ENCODE measurements at places on chromosomes 3 and 15.

- DNase-seq, result no peak
Measured at GRCh38 chr3:106338582-106339214, 469.9 kb upstream of the CBLB start.

GRCh38 chr3:73669260-73669659 is 44.5 kb upstream of the PDZRN3 start:
- no peak for DNase-seq

DNA sequence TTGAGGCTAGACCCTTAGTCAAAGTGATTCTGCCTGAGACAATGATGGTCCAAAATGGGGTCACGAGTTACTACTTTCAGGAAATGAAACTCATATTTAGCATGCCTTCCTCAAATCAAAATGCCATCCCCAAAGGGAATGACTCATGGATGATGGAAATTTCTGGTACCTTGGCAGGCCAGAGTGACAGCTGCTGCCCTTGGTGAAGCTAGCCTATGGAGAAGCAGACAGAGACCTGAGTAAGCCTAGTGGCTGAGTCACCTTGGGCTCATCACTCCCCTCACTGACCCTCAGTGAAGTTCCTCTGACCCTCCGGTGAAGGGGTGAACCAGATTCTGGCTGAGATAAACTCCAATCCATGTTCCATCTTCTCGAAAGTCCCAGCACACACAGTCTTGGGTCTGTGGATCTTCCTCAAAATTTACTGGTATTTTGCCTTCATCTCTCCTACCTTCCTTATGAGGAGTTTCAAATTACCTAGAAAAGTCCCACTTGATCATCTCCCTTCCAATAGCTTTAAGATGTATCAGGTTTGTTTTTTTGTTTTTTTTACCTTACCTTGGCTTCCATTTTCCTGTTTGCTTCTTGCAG is 54.5 kb upstream of the ABHD17C start:
- DNase-seq, result no peak

DNA sequence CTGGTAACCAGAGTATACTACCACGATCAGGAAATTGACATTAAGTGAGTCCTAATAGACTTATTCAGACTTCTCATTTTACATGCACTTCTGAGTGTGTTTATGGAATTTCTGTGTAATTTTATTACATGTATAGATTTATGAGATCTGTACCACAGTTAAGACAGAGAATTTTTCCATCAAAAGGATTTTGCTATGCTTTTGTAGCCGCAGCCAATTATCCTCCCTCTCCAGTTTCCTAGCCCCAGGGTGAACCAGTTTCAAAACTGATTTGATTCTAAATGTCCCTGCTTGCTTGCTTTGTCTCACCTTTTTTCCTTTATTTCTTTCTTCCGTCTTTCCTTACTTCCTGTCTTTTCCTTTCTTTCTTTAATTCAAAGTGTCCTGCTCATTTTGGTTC is 661.2 kb upstream of the BCHE start:
- no peak for DNase-seq

- no peak for DNase-seq
Measured at GRCh38 chr3:138127636-138128365, 4.4 kb downstream of the A4GNT start.

DNA sequence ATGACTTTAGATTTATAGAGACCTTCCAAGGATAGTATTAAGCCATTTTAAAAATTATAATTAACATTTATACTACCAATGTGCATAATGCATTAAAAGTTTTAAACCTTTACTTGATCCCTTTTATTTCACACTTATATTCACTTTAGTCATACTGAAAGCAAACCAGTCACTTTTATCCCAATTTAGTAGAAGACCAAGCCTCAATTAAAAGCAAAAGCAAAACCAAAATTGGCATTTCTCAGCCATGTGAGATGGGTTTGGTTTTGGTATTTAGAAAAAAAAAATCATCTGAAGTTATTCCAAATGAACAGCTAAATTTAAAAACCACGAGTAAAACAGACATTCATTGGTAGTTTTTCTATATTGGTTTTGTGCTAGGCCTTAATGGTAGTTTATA is 249.4 kb downstream of the LPP start:
- DNase-seq, result no peak
